ENCODE measurements at places on chromosomes 5 and 9. TPM values are rescaled to one million over a fixed set of nuclear protein-coding genes. Genes with fewer than 3 reads are reported as not detected.

Gene GPR150
- 0.47 TPM for total RNA-seq

Gene HRCT1
- 0.68 TPM for total RNA-seq

Gene SGCD
- total RNA-seq: not detected

Gene SLC6A7
- not detected for total RNA-seq

Gene ROR2
- total RNA-seq: not detected

Gene TSSK1B
- total RNA-seq: 0.04 TPM

Gene C5orf52
- total RNA-seq: not detected

Gene CDK9
- total RNA-seq: 25.4 TPM

Gene FOXD4L3
- not detected for total RNA-seq

Gene SLC36A3
- total RNA-seq: not detected

Gene SEMA6A
- total RNA-seq: 0.11 TPM

Gene SLC6A18
- not detected for total RNA-seq

Gene BSPRY
- total RNA-seq: not detected

Gene CCNI2
- 0.16 TPM for total RNA-seq

Gene CFAP77
- total RNA-seq: not detected

Gene MRPL22
- 44.5 TPM for total RNA-seq

Gene ENTPD2
- total RNA-seq: 0.39 TPM

Gene IL31RA
- total RNA-seq: 5.4 TPM

Gene FANCG
- 20.4 TPM for total RNA-seq

Gene TMEM171
- total RNA-seq: 1.6 TPM

Gene GRXCR2
- not detected for total RNA-seq

Gene ZNF300
- 6.0 TPM for total RNA-seq

Gene HTR1A
- not detected for total RNA-seq

Gene SHOC1
- total RNA-seq: not detected

Gene FAM221B
- not detected for total RNA-seq

Gene PDGFRB
- total RNA-seq: 3.3 TPM

Gene NEUROG1
- total RNA-seq: not detected

Gene LTC4S
- total RNA-seq: 0.23 TPM

Gene IL5
- not detected for total RNA-seq

Gene NDST1
- 73.5 TPM for total RNA-seq

Gene ADRA1B
- total RNA-seq: 0.78 TPM

Gene CDX1
- total RNA-seq: not detected

Gene TBC1D13
- total RNA-seq: 7.0 TPM

Gene SPINK7
- total RNA-seq: 0.47 TPM

Gene CSF1R
- under 0.01 TPM for total RNA-seq

Gene CDKN2AIPNL
- total RNA-seq: 57.6 TPM

Gene PDCD1LG2
- 10.8 TPM for total RNA-seq

Gene NTNG2
- total RNA-seq: not detected
